ENCODE measurements at places on chromosomes 7 and 10.

DNA sequence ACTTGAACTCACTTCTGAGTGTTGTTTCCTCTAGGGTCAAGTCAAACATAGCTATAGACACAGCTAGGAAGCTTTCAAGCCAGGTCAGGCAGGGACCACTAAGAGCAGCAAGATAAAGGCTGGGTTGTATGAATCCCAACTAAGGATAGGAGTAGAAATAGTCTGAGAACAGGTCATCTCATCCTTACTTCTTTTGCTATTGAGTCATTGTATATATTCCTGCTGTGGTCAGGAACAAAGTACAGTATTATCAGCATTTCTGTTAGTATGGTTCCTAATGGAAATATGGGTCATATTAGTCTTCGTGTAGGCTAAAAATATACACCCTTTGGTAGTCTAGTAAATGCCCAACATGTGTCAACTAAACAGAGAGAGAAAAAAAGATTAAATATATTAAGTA lies 145.3 kb downstream of the BTAF1 start:
- no peak for DNase-seq

DNA sequence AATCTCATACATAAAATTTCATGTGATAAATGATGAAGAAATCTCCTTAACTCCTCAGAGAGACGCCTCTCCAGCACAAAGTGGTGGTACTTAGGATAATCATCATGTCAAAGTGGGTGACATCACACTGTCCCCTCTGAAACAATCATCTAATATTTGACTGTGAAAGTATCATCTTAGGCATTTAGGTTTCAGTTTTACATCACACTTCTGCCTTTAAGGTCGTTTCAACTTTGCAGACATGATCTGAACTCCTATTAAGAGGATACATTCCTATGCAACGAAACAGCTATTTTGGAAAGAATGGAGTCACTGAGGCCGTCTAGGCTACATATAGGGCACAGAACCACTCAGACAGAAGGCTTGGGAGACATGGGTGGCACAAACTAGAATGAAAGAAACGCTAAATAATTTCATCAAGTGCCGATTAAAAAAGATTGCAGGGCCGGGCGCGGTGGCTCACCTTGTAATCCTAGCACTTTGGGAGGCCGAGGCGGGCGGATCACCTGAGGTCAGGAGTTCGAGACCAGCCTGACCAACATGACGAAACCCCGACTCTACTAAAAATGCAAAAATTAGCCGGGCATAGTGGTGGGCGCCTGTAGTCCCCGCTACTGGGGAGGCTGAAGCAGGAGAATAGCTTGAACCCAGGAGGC lies 2.0 kb downstream of the VOPP1 start:
- no peak for DNase-seq

- peak; percentile 55 for DNase-seq
These were observed 23.2 kb downstream of the POR start for GRCh38 chr7:75937958-75938786.

- DNase-seq = no peak
These were observed 331.7 kb downstream of the XPNPEP1 start for GRCh38 chr10:109591601-109592000.

DNA sequence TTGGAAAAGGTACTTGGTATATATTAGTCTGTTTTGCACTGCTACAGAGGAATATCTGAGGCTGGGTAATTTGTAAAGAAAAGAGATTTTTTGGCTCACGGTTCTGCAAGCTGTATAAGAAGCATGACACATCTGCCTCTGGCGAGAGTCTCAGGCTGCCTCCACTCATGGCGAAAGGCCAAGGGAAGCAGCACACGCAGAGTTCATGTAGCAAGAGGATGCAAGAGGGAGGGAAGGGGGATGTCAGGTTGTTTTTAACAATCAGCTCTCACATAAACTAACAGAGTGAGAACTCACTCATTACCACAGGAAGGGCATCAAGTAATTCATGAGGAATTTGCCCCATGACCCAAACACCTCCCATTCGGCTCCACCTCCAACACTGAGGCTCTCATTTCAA lies 484.8 kb upstream of the DPP6 start:
- no peak for DNase-seq
